ENCODE measurements at places on chromosomes 12 and 14.

GRCh38 chr12:64016521-64016920, 172.0 kb downstream of the SRGAP1 start:
- DNase-seq, result no peak

- DNase-seq, result no peak
These were observed 24.2 kb downstream of the GALNT16 start for GRCh38 chr14:69284170-69284569.

DNA sequence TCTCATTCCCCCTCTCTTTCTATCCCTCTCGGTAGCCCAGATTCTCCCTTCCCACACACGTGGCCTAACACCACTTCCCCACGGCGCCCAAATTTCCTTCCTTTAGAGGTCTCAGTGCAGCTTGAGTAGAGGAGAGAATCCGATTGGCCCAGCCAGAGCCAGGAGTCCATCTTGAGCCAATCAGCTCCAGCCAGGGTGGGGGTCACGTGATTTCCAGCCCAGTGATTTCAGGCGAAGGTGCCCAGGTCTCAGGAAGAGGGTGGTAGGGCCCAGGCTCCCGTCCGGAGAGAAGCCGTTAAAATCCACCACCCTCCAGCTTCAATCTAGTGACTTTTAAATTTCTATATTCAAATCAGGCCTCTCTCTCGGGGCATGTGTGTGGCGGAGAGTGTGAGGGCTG, 45.2 kb upstream of the MYL2 start:
- DNase-seq, result no peak

DNA sequence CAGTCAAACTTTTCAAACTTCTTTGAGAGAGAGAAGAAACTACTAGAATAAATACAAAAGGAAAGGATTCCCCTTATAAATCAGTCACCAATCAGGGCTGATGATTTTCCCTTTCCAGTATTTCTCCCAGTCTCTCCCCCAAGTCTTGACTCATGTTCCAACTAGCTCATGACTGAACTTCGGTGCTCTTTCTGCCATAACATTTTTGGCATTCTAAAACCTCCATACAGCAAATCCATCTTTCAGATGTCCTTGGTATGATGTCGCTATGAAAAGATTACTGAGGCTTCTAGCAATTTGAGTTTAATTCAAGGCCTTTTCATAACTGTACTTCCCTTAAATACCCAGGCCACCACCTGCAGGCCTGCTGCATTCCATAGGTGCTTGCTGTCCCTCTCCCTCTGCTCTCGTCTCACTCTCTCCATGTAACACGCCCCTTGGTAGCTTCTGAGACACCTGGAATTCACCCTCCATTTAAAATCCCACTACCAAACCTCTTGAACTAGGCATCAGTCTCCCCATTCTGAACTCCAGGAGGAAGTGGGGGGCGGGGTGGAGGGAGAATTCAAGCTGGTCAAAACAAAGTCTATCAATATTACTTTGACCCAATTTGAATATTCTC, 2.4 kb downstream of the PRKD1 start:
- no peak for DNase-seq

GRCh38 chr12:52214421-52214802, 18.6 kb upstream of the KRT7 start:
- DNase-seq, result no peak

- no peak for DNase-seq
These were observed 82.9 kb downstream of the DDX51 start for GRCh38 chr12:132061197-132061596.

DNA sequence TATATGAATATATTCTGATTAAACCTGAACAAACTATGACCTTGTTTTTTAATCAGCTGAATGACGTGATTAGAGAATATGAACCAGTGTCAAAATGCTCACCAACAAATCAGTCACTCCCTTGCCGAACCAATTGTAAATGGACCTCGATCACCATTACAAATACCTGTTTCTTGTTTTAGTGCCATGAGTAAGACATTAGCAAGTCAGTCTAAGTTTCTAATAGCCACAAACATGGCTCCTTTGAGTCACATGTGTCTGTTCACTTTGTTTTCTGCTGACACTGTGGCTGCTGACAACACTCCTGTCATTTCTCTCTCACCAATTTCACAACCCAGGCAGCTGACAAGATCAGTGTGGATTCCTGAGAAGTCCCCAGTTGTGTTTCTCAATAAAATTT, 286.2 kb upstream of the MDGA2 start:
- no peak for DNase-seq
